ENCODE measurements at places on chromosomes 11 and 22.

- DNase-seq, result no peak
Observed at GRCh38 chr11:93737904-93738612, 3.2 kb downstream of the TAF1D start.

- no peak for DNase-seq
Observed at GRCh38 chr22:50222508-50222907, 21.7 kb downstream of the SELENOO start.

DNA sequence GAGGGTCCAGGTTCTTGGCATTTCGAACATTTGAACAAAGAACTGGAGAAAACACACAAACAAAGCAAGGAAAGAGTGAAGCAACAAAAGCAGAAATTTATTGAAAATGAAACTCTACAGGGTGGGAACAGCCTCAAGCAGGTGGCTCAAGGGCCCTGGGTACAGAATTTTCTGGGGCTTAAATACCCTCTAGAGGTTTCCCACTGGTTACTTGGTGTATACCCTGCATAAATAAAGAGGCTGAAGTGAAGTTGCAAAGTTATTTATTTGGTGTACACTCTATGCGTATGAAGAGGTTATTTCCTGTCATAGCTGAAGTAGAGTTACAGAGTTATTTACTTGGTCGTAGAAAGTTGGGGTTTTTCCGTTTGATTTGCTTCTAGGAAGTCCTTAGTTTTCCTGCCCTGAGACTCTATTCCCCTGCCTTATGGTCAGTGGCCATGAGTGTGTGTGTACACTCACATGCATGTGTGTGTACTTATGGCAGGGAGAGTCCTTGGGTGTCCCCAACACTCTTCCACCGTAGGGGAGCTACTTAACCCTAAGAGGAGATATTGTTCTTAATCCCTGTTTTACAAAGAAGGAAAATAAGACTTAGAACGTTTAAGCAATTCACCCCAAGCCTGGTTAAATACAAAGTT is 5.6 kb upstream of the SMCO4 start:
- no peak for DNase-seq

DNA sequence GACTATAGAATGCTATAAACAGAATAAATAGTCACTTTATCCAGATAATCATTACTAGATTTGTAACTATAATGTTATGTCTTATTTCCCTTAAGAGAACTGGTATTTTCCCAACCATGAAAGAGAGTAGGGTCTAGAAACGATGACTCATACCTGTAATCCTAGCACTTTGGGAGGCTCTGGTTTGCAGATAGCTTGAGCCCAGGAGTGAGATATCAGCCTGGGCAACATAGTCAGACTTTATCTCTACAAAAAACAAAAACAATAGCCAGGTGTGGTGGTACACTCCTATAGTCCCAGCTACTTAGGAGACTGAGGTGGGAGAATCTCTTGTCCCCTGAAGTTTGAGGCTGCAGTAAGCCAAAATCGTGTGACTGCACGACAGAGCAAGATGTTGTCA is 30.9 kb downstream of the OR52A5 start:
- no peak for DNase-seq

GRCh38 chr11:133536198-133536597 is 3.9 kb upstream of the OPCML start:
- no peak for DNase-seq

Measured in heart right ventricle (tissue), 16 donors.